ENCODE measurements at places on chromosomes 5 and 9. TPM values are rescaled to one million over a fixed set of nuclear protein-coding genes. Genes with fewer than 3 reads are reported as not detected.

DNA sequence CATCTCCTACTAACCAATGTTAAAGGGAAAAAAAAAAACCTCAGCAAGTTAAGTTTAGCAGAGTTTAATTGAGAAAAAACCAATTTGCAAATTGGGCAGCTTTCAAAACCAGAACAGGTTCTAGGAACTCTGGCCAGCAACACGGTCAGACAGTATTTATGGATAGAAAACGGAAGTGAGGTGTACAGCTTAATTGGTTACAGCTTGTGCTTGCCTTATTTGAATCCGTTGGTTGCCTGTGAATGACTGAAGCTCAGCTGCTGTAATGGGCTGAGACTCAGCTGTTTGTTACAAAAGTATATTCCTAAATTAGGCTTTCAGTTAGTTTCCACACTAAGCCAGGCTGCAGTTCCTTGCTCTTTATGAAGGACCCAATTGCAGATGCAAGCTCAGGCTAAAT is 217.0 kb downstream of the SREK1 start:
- no peak overlapping the region for H3K27ac ChIP-seq
- peaks cover 1% of the 10 kb centered on the region for H3K4me1 ChIP-seq
- DNase-seq = no peak
- no peaks in the 10 kb centered on the region for H3K36me3 ChIP-seq
- H3K4me3 ChIP-seq = no peak overlapping the region

Gene SLC2A6
- total RNA-seq = 6.3 TPM

GRCh38 chr5:148509893-148510292 is 126.1 kb downstream of the FBXO38 start:
- no peaks in the 10 kb centered on the region for H3K36me3 ChIP-seq
- no peak overlapping the region for H3K27ac ChIP-seq
- DNase-seq = no peak
- H3K27me3 ChIP-seq = peaks cover 2% of the 10 kb centered on the region

DNA sequence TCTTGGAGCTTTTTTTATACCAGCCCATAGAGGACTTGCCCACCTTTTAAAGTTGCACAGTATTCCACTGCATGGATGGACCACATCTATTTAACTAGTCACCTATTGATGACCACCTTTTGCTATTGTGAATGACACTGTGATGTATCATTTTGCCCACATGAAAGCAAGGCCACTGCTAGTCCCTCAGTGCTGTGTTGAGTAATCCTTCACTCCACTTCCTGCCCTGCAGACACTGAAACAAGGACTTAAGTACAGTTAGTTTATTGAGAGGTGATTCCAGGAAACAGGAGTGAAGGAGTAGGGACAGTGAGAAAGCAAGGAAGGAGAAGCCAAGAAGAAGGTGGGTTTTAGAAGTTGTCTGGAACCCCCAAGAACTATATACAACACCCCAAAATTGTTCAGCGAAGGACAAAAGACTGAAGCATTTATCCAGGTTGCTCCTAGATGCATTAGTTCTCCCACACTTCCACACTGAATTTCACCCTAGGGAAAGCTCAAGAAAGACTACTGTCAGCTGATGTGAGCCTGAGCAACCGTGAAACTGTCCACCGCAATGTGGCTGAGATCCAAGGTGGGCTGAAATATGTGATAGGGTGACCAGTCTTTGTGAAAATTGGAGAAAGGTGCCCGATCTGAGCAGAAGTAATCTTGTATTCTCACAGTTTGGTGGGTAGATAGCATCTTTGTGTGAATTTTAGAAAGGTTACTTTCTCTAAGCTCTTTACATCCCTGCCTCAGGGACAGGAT is 45.2 kb upstream of the ANKRD31 start:
- H3K27ac ChIP-seq = no peak overlapping the region
- H3K27me3 ChIP-seq = peaks cover 8% of the 10 kb centered on the region
- no peaks in the 10 kb centered on the region for H3K36me3 ChIP-seq
- no peak for DNase-seq
- no peak overlapping the region for H3K4me3 ChIP-seq

Gene TMEM171
- total RNA-seq = 0.25 TPM

DNA sequence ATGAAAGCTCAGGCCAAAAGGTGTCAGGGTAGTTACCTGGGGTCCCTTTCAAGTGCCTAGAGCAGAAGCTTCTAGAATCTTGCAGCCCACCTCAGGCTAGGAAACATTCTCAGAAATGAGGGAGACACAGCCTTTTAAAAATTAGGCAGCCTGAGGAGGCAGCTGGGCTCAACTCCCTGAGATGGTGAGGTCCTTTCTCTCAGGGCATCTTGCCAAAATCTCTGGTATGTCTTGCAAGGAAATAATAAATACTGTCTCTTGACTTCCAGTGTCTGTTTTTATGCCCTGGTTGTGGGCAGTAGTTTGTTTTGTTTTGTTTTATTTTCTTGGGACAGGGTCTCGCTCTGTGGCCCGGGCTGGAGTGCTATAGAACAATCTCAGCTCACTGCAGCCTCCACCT is 100.9 kb upstream of the APC start:
- H3K27ac ChIP-seq = no peak overlapping the region
- H3K27me3 ChIP-seq = peaks cover 2% of the 10 kb centered on the region
- no peaks in the 10 kb centered on the region for H3K4me1 ChIP-seq
- no peak for DNase-seq
- no peak overlapping the region for H3K4me3 ChIP-seq

GRCh38 chr5:10578293-10578665 is 14.4 kb downstream of the ANKRD33B start:
- no peak for DNase-seq
- no peak overlapping the region for H3K27ac ChIP-seq
- no peak overlapping the region for H3K4me3 ChIP-seq
- no peaks in the 10 kb centered on the region for H3K27me3 ChIP-seq
